ENCODE measurements at places on chromosomes 6 and 20.

DNA sequence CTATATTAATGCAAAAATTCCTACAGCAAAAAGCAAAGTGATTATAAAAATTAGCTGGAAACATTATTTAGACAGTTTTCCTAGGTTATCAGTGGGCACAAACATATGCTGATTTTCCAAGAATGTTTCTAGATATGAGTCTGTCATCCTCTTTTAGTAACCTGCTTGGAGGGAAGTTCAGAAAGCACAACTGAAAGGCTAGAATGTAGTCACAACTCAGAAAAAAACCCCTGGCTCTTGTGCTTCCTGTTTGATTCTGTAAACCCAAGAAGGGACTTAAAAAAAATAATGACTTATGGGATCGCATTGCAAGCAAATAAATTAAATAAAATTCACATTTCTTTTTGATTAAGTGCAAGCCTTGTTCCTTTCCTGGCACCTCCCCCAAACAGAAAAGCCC is 708.4 kb upstream of the EPHA7 start:
- DNase-seq = no peak

GRCh38 chr20:45053430-45054351 is 47.2 kb downstream of the KCNS1 start:
- no peak for DNase-seq

- no peak for DNase-seq
These were observed 21.6 kb downstream of the C6orf163 start for GRCh38 chr6:87366072-87366827.

DNA sequence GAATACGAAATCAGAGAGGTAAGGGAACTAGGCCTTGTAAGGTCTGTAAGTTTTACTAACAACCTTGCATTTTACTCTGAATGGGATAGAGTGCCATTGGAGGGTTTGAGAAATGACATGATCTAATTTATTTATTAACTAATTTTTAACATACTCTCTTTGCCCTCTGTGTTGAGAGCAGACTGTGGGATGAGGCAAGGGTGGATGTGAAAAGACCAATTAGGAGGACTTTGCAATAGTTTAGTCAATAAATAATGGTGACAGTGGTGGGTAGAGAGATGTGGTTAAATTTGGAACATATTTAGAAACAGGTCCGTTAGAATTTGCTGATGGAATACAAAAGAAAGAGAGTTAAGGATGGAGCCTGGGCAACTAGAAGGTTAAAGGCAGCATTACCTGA is 60.0 kb downstream of the MKKS start:
- DNase-seq = no peak

DNA sequence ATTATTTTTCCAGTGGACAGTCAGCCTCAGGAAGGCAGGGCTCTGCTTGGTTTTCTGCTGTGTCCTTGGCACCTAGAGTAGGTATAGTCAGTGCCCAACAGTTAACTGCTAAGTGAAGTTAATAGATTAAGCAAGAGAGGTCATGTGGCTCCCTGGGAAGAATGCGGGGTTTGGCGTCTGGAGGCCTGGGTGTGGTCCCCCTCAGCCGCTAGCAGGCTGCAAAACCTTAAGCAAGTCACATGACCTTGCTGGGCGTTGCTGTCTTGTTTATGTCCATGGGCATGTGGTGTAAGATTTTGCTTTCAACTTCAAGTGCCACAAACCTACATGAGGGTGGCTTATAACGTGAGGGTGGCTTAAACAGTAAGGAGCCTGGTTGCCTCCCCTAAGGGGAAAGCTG is 75.5 kb upstream of the SCP2D1 start:
- no peak for DNase-seq

DNA sequence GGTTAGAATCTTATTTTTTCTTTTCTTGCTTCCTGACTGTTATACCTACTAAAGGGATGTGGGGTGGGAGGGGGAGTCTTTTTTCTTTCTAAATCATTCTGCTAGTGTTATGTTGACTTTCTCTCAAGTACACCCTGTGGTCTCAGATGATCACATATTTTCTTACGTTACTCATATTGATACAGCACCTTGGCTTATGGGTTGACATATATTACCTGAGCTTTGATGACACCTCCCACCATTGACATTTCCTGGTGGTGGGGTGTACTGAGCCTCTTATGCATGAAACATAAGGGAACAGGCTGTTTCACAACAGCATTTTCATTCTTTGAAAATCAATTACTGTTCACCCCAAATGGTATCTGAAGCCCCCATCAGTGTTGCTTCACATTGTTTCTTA is 169.8 kb downstream of the MMS22L start:
- no peak for DNase-seq

- DNase-seq = no peak
These were observed 28.8 kb upstream of the TULP4 start for GRCh38 chr6:158283304-158283980.

DNA sequence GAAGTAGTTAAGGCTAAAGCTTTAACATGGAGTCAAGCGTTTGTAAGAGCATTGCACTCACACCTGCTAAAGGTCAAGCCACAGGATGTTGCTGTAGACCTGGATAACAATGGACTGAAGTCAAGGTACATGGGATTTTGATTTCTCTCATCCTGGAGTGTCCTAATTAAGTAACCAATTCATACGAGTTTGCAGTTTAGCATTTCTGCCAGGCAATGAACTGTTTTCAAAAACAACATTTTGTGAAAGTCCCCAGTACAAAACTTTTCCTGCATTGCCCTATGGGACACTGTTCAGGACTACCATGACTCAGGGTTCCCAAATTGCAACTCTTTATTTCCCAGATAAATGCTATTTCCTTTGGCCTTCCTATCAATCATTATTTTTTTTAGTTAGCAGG is 17.4 kb upstream of the SIRPB1 start:
- DNase-seq = no peak

DNA sequence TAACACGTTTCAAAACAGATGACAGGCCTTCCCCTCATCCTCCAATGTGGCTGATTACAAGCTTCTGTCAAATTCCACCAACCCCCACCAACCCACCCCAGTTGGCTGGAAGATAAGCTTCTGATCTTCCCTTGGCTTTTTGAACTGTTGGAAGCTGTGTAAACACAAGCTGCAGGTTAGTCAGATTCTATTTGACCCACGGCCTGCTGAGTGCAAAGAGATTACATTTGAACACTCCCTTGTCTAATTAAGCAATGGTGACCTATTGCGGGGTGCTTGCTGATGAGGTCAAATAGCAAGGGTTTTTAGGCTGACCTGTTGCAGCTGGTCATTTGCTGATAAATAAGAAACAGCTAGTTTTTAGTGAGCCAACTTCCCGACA is 379.7 kb downstream of the BMP2 start:
- DNase-seq = no peak

DNA sequence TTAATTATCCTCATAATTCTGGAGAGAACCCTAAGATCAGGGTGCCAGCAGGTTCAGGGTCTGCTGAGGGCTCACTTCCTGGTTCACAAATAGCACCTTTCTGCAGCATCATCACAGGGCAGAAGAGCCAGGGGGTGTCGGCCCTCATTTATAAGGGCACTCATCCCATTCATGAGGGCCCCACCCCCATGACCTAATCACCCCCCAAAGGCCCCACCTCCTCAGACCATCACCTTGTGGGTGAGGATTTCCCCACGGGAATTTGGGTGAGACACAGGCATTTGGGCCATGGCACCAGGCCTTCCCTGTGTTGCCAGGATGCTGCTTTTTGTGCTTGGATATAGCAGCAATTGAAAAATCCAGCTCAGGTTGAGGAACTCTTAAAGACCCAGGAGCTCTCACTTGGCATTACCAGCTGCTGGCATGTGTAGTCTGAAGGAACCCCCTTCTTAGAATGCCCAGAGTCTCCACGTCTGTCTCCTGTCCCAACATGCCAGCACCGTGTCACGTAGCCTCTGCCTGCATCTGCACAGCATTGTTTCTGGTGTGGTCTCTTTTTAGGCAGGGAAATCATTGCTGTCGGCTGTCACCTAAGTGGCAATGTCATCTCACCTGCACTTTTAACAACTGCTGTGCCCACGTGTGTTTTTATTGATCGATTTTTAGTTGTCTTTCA is 71.5 kb downstream of the RPP40 start:
- DNase-seq = no peak

- no peak for DNase-seq
These were observed 232.4 kb downstream of the ZFAND3 start for GRCh38 chr6:38051819-38052434.

DNA sequence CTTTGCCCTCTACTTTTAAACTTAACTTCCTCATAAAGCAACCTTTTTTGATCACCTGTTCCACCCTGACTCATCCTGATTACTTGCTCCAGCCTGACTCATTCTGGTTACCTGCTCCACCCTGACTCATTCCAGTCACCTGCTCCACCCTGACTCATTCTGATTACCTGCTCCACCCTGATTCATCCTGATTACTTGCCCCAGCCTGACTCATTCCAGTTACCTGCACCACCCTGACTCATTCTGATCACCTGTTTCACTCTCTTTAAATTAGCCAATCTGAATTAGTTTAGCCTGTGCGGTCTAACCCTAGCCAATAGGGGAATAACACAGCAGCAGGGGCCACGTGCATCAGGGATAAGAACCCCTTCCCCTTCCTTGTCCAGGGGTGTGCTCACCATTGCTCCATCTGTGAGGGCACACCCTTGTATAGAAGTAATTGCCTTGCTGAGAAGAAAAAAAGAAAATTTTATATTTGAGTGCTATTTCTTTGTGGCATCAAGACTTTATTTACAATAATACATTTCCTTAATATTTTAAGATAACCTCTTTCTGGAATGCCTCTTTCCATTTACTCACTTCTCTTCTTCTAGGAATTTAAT is 17.9 kb downstream of the HLA-G start:
- DNase-seq = no peak

DNA sequence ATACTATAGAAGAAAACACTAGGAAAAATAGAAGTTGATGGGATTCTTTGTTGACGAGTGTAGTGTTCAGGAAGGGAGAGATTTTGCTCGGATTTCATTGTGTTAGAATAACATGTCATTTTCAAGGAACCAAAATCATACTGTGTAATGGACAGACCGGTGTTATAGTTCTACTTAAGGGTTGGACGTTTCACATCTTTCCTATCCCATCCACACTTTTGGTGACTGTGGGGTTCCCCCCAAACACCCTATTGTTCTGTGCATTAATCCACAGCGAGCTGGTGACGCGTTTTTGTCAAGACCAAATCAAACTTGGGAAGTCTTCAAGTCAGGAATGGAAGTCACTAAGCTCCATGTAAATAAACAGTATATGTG is 43.3 kb downstream of the TRIM27 start:
- DNase-seq = no peak

DNA sequence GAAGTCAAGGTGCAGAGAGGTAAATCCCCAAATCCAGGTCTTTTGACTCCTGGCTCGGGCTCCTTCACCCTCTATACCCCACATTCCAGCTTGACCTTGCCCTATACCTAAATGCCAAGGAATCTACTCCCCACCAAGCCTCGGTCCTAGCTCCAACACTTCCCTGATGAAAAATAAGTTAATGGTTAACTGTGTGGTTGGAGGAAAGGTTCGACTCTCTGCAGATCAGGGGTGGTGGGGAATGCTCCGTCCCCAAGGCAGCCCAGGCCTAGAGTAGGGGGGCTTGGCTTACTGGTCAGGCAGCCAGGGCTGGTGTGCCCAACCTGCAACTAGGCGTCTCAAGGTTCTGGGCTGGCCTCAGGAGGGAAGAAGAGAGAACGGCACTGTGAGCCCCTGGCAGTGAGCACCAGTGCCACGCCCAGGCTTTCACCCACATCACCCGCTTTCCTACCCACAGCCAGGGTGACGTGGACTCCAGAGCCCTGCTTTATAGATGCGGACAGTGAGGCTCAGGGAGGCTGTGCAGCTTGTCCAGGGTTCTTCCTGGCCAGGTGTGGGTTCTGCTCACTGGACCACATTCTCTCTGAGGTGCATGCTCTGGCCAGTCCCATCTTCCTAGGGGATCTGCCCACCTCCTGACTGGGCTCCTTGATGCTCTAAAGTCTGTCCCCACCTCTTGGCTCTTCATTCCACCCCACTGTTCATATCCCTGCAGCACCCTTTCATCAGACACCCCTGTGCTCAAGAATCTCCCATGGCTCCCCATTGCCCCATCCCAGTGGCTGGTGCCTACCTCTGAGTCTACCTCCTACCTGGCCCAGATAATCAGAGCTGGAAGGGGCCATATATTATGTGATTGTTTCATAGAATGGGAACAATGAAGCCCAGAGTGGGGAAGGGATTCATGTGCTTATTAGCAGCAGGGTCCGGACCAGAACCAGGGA is 8.2 kb downstream of the SPDEF start:
- DNase-seq = no peak

DNA sequence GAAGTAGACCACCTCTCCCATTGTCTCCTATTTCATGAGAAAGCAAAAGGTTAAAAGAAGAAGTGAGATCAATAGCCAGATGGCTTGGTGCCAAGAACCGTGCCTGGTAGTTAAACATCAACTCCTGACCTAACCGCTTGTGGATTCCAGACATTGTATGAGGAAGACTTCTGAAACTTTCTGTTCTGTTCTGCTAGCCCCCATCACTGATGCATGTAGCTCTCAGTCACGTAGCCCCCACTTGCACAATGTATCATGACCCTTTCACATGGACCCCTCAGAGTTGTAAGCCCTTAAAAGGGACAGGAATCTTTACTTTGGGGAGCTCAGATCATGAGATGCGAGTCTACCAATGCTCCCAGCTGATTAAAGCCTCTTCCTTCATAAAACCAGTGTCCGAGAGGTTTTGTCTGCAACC is 301.2 kb downstream of the RNGTT start:
- no peak for DNase-seq

- DNase-seq = no peak
These were observed 9.1 kb upstream of the SERPINB6 start for GRCh38 chr6:2980465-2980855.

DNA sequence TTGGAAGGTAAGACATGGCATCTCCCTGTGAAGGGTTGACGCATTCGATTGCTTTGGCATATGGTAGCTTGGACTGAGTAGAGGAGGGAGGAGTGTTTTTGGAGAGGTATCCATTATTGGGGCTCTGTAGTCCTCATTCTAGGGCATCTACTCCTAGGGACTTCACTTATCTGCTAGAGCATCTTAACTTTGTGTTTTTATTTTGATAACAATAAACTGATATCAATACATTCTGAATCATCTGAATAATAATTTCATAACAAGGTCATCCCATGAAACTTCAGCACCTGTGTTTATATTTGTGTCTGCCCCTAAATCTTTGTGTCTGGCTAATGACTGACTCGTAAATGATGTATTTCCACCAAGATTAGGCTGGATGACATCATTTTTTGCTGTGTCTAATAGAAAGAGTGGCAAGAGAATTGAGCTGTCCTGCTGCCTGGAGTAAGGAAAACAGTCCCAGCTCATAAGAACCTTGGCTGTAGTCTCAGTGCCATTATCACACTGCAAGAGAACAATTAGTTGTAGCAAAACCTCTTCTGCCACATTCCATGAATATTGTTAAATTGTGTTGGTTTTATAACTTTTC is 288.5 kb downstream of the PRL start:
- no peak for DNase-seq
